ENCODE measurements at places on chromosomes 2 and 18.

GRCh38 chr18:10368456-10369453 lies 85.7 kb upstream of the APCDD1 start:
- DNase-seq, result no peak

DNA sequence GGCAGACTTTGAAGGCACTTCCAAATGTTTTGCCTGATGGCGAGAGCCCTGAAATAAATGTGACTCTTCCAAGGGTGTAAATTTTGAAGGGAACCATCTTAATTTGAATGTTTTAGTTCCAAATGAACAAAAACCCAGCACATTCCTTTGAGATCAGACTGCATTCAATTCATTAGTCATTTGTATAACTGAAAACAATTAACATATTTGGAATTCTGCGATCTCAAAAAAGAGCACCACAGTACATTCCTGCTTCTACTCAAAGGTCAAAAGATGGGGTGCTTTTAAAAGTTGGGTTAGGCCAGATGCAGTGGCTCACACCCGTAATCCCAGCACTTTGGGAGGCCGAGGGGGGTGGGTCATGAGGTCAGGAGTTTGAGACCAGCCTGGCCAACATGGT lies 38.2 kb upstream of the CHRNA1 start:
- no peak for DNase-seq

GRCh38 chr2:28681158-28681571 lies 70.5 kb upstream of the PPP1CB start:
- no peak for DNase-seq

DNA sequence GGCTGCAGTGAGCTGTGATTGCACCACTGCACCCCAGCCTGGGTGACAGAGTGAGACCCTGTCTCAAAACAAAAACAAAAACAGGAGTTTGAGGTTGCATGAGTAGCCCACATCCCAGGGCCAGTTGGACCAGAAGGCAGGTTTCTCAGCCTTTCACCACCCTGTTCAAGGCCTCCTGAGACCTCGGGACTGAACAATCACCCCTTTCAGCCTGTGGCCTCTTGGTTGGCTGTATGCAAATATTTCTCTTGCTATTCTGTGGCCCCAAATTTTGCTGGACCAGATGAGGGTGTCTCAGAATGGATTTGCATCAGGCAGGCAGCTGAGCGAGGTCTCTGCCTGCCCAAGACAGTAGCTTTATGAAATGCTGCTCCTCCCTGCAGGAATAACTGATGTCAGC lies 56.9 kb downstream of the DPYSL5 start:
- DNase-seq, result no peak

DNA sequence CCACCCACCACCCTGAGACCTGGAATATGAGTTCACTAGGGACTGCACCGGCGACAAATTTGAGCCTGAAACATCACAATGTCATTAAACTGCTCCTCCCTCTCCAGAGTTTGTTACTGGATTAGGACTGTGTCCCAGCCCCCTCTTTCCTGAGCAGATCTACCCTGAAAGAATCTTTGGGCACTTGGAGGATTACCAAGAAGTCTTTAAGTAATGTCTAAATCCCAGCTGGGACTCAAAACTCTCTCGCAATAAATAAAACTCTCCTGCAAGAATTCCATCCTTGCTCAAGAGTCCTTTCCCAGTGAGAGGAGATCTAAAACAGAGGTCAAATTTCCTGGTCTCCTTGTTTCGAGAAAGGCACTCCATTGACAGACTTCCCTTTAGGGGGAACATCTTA lies 20.9 kb downstream of the GKN2 start:
- no peak for DNase-seq

DNA sequence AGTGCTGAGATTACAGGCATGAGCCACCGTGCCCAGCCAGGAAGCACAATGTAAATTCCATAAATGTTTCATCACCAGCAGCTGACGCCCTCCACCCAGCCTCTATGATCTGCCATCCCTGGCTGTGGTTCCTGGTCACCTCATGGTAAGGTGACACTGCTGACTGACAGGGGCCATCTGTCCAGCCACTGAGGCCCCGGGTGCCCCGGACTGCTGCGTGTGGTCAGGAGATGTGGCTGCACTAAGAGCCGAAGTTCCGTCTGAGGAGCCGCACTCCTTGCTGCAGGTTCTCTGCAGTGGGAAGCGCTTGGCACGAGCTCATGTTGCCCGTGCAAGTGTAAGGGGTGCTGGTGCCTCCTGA lies 10.9 kb downstream of the NTSR2 start:
- DNase-seq, result no peak

DNA sequence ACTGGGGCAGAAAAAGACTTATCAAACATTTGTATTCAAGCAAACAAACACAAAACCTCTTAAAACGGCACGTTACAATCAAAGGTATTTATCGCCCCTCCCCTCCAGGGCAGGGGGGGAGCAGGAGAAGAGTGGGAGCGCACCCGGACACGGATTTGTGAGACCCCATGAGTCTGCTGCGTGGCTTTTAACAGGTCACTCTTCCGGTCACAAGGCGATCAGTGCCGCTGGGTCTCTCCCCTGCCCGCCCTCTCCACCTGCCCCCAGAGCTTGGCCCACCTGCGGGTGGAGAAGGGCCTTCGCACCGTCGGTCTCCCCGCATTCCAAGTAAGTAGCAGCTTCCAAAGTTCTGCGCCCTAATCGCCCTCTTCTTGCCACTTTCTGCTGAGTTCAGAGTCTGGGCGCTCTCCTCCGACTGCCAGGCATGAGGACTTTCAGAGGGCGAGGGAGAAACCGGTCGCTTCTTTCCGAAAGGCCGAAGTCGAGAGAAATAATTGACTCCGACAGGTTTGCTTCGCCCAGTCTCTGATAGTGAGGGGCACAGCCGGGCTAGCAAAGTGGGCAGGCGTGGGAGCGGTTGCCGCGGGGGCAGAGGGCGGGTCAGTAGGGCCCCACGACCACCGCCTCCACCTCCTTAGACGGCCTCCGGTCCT lies 800 bp downstream of the RPRM start:
- DNase-seq, result peak; percentile 37

- DNase-seq, result no peak
Observed at GRCh38 chr2:197547163-197547900, 31.5 kb downstream of the MOB4 start.

DNA sequence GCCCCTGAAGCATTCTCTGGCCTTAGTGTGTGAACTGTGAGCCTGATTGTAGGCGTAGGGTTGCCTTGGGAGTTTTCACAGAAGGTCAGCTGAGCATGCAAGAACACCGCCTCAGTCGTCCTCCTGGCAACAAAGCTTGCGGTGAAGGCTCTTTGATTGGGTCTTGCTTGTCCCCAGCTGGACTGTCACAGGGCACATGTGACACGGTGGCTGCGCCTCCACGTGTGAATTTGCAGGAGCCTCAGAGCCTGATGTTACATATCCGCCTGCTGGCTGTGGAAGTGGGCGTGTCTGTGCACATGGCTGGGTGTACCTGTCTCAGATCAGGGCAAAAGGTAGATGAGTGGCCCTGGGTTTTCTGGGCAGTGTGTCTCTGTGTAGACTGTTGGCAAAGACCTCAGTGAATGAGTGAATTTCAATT lies 228.7 kb downstream of the HAUS1 start:
- no peak for DNase-seq

GRCh38 chr2:1628893-1629292 lies 115.4 kb downstream of the PXDN start:
- DNase-seq, result no peak

DNA sequence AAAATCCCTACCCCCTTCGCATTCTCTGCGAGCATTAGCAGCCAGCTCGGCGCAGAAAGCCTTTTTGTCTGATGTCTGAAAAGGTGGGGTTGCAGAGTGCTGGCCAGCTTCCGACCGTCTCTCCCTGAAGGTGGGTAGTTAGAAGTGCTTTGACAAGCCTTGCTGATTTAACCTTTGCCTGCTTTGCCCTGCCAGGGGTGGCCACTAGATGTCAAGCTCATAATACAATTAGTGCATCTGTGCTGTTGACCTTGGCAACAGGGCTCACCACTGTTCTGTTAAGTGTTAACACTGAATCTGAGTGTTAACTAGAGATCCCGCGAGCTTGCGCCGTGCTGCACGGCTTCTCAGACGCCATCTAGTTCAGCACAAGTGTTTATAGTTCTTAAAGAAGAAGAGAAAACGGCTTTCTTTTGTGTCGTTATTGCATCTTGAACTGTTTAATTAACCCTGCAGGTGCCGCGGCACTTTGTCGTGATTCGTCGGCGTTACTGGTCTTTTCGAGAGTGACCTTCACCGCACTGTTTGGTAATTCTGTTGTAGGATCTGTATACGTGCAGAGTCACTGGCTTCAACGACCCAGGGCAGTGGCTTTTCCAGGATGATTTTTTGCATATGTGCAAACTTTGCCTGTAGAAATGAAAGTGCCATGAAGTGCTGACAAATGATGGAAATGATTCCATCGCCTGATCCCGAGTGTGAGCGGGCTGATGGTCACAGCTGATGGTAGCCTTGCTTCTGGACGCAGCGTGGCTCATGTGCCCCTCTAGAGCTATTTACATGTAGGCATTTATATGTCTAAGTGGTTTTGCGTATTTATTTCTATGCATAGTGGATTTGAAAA lies 5.5 kb downstream of the SALL3 start:
- no peak for DNase-seq
